Large intestine (tissue), 12 donors: ENCODE measurements at places on chromosomes 1 and 21. TPM values are rescaled to one million over a fixed set of nuclear protein-coding genes. Genes with fewer than 3 reads are reported as not detected.
A peak's percentile ranks its signal among the peaks of the same experiment; 100 is the strongest.

GRCh38 chr1:53293123-53293522 is 34.7 kb downstream of the LRP8 start:
- no peak for DNase-seq

DNA sequence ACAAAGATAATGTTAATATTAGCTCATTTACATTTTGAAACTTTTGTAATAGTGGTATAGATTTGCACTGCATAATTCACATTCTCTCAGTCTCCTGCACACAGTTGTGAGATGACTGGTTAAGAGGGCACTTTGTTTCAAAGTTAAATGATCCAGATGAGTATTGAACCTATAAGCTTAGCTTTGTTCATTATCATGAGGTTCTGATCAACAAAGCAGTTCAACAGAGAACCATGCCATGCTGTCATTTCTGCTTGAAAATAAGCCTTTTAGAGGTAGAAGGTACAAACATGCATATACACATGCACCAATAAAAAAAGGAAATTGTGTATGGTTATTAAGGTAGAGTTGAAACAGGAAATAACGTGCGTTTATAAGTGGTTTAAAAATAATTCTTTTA is 4.8 kb downstream of the RAP1A start:
- DNase-seq: no peak

GRCh38 chr1:81738875-81739274 is 61.9 kb upstream of the ADGRL2 start:
- DNase-seq: no peak

GRCh38 chr1:154474802-154475201 is 27.2 kb upstream of the TDRD10 start:
- DNase-seq: no peak

- DNase-seq: peak; percentile 35
Observed at GRCh38 chr1:63935553-63935952, 161.7 kb downstream of the ROR1 start.

DNA sequence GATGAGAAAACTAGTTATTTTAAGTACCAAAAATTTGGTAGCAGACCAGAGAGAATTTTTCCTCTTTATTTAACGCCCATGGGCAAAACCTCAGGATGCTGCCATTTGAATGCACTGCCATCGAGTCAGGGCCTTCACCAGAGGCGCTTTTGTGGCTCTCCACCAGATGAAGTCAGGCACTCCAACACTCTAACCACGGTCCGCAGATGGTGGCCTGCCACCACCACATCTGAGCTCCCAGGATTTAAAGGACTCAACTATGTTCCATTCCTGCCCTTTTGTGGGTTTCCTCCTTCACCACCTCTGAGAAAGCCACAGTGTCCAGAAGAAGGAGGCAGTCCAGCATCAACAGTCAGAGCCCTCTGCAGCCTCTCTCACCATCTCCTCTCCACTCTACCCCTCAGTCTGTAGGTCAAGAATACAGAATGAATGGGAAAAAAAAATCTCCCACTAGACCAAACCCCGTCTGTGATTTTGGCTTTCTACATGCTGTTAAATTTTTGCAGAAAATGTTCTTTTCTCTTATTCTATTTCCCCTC is 647.4 kb downstream of the USP25 start:
- no peak for DNase-seq

DNA sequence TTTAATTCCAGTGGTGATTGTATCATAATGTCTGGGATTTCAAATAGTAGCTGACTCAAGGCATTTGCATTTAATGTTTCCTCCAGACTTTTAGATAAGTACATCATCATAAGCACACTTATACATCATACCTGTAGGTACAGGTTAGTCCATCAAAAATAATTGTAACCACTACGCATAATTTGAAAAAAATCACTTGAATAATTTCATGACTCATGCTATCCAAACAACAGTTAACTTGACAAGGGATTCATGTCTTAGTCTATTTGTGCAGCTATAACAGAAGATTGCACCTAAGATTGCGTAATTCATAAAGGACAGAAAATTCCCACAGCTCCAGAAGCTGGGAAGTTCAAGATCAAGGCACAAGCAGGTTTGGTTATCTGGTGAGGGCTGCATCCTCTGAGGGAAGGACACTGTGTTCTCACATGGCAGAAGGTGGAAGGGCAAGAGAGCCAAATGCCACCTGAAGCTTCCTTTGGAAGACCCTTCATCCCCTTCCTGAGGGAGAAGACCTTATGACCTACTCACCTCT is 801.7 kb upstream of the BRINP3 start:
- no peak for DNase-seq

DNA sequence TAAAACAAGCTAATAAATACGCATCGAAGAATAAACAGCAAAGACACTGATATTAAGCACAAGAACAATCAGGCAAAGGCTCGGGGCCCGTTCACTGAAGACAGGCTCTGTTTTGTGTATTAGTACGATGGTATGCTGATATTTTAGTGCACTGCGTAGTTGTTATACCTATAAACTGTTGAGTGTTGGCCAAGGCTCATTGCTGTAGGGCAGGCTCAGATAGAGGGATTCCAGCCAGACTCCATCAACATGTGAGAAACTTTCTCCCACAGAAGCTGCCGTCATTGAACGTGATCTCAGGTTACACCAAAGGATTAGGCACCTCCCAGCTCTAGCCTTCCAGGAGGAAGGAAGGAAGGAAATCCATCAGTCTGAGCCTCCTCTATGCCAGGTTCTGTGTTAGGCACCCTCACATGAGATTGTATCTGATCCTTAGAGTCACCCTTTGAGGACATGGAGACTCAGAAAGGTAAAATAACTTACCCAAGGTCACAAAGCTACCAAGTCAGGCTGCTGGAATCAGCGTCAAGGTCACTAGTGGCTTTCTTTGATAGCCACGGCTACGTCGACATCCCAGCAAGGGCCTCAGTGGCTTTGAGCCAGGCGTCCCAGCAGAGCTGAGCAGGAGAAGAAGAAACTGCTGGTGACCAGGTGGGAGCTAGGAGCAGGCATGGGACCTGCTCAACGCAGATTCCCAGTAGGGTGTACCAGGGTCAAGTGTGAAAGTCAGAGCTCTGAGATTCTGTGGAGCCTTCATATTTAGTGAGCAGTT is 14.8 kb downstream of the BCAR3 start:
- no peak for DNase-seq

GRCh38 chr21:17903029-17903806 is 84.1 kb upstream of the C21orf91 start:
- no peak for DNase-seq

- no peak for DNase-seq
Observed at GRCh38 chr1:162175379-162176081, 106.0 kb downstream of the NOS1AP start.

- no peak for DNase-seq
Observed at GRCh38 chr1:198455966-198456365, 84.5 kb downstream of the ATP6V1G3 start.

- DNase-seq: no peak
Observed at GRCh38 chr21:33977017-33977720, 61.6 kb upstream of the ATP5PO start.

- DNase-seq: no peak
Observed at GRCh38 chr21:16533692-16534407, 804.1 kb downstream of the USP25 start.

GRCh38 chr1:29752141-29752540 is 515.8 kb downstream of the PTPRU start:
- no peak for DNase-seq

GRCh38 chr1:241841691-241842090 is 6.3 kb upstream of the EXO1 start:
- DNase-seq: no peak

DNA sequence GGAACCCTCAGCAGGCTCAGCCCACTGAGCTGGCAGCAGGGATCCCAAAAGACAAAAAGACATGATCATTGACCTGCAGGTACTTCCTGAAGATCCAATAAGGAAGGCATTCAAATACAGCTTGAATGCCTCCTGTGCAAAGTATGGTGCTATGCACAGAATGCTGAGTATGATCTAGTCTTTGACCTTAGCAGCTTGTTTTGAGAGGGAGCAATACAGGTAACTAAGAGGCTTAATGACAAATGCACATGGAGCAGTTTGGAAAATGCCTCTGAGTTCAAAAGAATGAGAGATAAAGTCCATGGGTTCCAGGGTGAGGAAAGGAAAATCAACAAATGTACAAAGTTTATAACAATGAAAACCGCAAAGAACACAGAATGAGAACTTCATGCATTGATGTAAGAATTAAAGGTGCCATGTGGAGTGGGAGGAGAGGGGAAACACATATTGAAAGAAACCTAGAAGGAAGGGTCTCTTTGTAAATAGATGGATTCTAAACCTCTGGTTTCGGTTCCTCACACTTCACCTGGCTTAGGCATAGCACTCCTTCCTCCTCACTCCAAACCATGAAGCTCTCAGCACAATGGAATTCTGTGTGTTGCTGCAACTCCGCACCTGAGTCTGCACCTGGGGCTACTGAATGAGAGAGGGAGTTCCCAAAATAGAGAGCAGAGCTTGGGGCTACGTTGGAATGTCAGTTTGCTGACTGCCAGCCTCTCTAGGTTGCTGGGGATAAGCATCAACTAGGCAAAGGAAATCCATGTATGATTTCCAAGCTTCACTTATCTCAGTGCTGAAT is 77.6 kb downstream of the PLXNA2 start:
- DNase-seq: peak; percentile 59

DNA sequence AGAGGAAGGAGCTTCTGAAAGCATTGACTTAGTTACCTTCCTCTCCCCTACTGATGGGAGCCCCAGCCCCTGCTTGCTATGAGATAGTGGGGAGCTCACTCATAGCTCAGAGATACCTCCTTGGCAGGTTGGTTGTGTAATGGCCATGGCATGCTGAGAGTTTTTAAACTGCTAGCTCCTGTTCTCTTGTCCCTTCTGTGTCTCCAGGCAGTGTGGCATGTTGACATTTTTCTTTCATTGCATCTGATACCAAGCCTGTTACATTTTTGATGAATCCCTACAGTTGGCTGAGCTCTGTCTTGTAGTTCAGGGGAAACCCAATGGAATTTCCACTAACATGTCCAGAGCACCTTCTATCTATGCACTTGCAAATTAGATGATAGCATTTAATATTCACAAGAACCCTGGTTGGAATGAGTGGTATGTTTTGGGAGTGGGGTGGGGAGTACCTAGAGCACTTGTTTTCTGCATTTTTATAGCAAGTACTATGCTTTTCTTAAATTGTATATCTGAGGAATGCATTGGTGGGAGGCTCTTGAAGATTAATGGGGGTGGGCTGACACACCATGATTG is 39.1 kb upstream of the EFCAB14 start:
- no peak for DNase-seq

- no peak for DNase-seq
Observed at GRCh38 chr1:182650678-182651338, 33.6 kb downstream of the RGS8 start.

DNA sequence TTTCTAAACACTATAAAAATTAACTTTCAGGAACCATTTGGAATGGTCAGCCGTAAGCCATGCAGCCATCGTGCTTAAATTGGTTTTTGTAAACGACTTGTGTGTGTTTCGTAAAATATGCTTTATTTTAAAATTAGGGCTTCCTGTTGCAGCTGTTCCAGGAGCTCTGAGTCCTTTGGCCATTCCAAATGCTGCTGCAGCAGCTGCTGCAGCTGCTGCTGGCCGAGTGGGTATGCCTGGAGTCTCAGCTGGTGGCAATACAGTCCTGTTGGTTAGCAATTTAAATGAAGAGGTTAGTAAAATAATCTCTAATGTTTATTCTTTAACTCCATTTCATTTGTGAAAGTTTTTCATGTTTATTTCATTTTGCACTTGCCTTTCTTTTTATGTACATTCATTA is 83.1 kb downstream of the PTBP2 start:
- no peak for DNase-seq

- no peak for DNase-seq
Observed at GRCh38 chr1:8727809-8728213, 89.6 kb downstream of the RERE start.

GRCh38 chr1:78375996-78376395 is 114.8 kb upstream of the PTGFR start:
- no peak for DNase-seq

- DNase-seq: no peak
Observed at GRCh38 chr1:6850537-6850936, 65.3 kb downstream of the CAMTA1 start.

- no peak for DNase-seq
Observed at GRCh38 chr21:45067462-45068285, 6.7 kb upstream of the ADARB1 start.

GRCh38 chr21:44428281-44428960 is 26.9 kb upstream of the LRRC3 start:
- DNase-seq: peak; percentile 30

GRCh38 chr1:186609183-186609582 is 71.0 kb downstream of the PTGS2 start:
- DNase-seq: no peak

- no peak for DNase-seq
Observed at GRCh38 chr1:175237389-175237788, 44.8 kb upstream of the KIAA0040 start.

DNA sequence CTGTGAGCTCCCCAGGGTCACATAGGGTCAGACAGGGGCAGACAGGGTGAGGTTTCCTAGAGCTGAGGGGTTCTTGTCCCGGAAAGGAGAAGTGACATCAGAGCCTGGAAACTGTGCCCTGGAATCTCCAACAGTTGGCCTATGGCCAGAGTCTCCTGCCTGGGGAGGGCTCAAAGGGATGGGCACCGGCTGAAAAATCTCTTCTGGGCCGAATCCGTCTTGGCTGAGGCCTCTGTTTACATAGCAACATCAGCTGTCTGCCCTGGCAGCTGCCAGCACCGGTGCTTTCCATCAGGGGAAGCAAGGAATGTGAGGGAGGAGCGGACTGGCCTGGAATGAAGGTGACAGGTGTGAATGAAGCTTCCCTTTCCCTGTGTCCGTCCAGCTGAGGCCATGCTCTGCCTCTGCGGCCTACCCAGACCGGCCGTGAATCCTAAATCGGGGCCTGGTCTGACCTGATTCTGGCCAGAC is 30.7 kb downstream of the VASH2 start:
- DNase-seq: no peak

DNA sequence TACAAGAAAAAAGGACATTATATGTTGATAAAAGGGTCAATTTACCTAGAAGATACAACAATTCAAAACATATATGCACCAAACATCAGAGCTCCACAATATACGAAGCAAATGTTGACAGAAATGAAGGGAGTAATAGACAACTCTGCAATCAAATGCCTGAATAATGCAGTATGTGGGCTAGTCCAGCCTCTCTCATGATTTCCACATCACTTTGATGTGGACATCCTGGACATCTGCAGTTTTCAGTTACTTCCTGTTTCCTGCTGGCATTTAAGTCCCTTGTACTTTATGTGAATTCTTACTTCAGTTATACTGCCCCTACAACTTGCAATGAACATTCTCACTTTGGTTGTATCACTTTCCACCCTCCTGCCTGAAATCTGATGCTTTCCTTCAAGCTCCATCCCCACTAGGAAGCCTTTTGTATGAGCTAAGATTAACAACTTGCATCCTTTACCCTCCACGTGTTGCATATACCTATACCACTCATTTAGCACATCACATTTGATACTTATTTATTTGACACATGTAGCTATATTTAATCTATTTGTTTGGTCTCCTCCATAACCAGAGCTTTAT is 36.7 kb downstream of the DISC1 start:
- no peak for DNase-seq

KPRP gene
- polyA plus RNA-seq: not detected

HLX gene
- polyA plus RNA-seq: 15.9 TPM

ZBTB8A gene
- polyA plus RNA-seq: 8.0 TPM

IGSF5 gene
- 0.67 TPM for polyA plus RNA-seq

MYBPH gene
- 0.45 TPM for polyA plus RNA-seq

PPIAL4G gene
- polyA plus RNA-seq: 0.04 TPM

HSPB7 gene
- 13.2 TPM for polyA plus RNA-seq

SFN gene
- 6.9 TPM for polyA plus RNA-seq

LCE1C gene
- not detected for polyA plus RNA-seq

USP48 gene
- polyA plus RNA-seq: 43.3 TPM

KIRREL1 gene
- polyA plus RNA-seq: 18.7 TPM

S100A2 gene
- polyA plus RNA-seq: 0.67 TPM

CHI3L2 gene
- 2.4 TPM for polyA plus RNA-seq

BTBD19 gene
- 13.0 TPM for polyA plus RNA-seq

ZFP69B gene
- 2.7 TPM for polyA plus RNA-seq

PTGFRN gene
- 37.9 TPM for polyA plus RNA-seq

SPATA45 gene
- 0.25 TPM for polyA plus RNA-seq
